ENCODE measurements at places on chromosomes 5 and 9. TPM values are rescaled to one million over a fixed set of nuclear protein-coding genes. Genes with fewer than 3 reads are reported as not detected.

SPATA31D1 gene
- total RNA-seq, result not detected

PCDHA7 gene
- total RNA-seq, result not detected

IFNE gene
- not detected for total RNA-seq

SLC6A19 gene
- not detected for total RNA-seq

EPB41L4B gene
- total RNA-seq, result not detected

HSPB3 gene
- not detected for total RNA-seq

DNA sequence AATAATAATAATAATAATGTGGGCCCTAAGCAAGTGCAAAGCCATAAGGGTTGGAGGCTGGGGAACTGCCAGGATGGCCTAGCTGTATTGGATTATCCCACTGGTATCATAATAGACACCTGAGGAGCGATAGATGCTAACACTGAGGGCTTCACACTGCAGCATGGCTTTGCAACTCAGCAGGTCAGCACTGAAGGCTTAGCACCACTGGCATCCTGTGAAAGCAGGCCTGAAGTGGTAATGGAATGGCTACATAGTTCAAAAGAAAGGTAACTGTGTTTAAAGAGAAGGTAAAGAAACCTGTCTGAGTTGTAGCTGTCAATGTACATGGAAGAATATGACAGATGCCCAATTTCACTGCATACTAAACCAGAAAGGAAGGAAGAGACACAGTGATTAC is 359.0 kb downstream of the OSTF1 start:
- no peak for DNase-seq

DNA sequence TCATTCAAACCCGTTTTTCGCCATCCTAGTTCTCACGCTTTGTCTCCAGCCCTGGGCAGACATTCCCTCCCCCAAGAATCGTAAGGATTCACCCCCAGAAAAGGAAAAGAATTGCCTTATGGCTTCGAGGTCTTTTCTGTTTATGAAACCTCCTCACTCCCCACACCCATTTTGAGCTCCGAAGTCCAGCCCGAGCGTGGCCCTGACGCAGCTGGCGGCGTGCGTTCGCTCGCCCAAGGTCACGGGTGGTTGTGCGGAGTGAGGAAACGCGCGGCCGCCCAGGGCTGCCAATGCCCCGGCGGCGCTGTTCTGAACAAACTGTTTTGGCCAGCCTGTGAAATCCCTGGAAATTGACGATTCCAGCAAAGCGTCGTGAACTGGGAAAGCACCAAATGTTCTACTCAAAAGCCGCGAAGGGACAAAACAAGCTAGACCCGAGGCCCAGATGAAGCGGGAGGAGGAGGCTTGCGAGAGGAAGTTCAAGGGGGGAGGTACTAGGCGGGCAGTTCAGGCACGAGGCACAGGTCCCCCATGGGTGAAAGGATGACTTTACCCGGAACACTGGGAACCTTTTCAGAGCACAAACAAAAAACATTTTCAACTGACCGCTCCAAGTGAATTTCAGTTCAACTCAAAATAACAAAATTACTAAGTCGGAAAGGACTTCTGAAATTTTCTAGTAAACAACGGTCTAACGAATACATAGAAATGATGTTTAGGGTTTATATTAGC is 683 bp upstream of the ZFAND5 start:
- DNase-seq, result peak; percentile 58

DNA sequence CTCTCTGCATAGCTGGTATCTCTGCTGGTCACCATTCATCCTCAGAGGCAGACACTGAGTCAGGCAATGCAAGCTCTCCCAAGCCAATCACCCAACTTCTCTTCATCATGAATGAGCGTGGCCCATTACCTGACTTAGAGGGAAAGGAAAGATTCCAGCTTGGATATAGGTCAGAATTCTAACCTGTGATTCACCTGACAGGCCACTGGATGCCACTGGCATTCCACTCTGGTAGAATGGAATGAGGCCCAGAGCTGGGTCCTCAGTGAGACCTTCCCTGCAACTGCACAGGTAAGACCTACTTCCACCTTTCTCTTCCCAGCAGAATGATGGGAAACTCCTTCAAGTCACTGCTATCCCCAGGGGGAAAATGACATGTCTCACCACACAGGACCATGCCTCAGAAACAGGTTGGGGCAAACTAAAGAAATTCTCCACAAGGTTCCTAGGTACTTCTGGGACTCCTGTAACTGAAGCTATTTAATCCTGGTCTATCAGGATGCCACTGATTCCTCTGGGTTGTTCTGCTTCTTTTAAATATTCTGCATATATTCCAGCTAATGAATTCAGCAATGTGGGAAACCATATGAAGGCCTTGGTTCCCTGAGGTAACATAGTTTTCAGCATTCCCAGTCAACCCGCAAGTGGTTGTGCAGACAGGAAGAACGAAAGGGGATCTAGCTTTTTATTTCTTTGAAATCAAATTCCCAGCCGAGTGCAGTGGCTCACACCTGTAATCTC is 62.0 kb downstream of the SUSD1 start:
- DNase-seq, result peak; percentile 31

DNA sequence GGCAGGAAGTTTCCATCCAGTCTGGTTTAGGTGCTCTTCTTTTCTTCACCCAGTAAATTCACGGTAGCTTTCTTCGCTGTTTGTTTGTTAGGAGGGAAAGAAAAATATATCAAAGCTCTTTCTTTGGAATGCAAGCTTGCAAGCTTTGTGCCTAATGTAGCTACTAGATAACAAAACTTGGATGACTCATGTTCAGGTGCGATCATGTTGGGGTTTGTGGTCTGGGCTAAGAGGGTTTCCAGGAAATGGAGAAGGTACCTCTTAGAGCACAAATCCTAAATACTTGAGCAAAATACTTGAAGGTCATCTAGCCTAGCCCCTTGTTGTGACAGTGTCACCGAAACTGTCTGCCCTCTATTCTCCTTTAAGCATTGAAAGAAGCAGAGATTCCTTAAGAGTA is 17.7 kb downstream of the SRP19 start:
- peak; percentile 77 for DNase-seq

DNA sequence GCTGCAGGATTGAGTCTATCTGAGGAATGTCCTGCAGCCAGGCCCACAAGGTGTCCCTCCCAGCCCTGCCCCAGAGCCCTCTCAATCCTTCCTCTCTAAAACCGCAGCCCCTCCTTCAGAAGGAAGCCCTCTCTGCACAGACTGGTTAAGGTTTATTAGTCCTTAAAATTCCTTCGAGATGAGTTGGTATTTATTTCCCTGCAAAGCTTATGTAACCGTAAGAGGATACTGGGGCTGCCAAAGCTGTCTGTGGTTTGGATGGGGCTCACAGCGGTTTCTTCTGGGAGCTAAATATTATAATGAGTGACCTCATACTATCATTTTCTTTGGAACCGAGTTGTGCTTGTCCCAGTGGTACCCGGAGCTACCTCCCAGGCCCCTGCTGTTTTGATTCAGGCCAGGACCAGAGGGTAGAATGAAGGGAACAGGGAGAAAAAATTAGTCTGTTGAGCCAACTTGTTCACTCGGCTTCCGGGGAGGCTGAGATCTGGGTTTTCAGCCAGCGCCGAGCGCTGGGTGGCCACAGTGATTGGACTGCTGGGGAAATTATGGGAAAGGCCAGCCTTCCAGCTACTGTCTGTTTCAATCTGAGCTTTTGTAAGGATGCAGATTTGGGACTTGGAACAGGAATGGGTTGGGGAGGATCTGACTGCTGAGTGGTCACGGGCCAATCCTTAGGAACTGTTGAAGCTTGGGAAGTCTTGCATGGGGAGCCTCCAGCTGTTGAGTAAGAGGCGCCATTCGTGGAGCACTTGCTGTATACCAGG is 107.5 kb downstream of the NDFIP1 start:
- no peak for DNase-seq

DNA sequence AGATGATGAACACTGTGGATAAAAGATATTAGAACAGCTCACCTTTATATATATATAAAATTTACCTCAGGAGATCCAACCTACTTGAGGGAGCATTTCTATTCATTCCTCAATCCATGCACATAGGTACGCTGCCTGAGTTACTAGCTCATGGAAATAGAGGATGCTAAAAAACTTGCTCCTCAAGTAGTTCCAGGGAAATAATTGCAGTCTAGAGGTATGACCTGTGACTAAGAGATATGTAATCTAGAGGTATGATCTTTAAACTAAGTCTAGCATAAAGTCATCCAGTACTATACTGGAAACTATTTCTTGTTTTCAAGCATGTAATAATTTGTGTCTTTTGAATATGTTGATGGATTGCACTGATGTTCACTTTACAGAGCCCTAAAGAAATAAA is 471.2 kb downstream of the TAF11L14 start:
- no peak for DNase-seq

DNA sequence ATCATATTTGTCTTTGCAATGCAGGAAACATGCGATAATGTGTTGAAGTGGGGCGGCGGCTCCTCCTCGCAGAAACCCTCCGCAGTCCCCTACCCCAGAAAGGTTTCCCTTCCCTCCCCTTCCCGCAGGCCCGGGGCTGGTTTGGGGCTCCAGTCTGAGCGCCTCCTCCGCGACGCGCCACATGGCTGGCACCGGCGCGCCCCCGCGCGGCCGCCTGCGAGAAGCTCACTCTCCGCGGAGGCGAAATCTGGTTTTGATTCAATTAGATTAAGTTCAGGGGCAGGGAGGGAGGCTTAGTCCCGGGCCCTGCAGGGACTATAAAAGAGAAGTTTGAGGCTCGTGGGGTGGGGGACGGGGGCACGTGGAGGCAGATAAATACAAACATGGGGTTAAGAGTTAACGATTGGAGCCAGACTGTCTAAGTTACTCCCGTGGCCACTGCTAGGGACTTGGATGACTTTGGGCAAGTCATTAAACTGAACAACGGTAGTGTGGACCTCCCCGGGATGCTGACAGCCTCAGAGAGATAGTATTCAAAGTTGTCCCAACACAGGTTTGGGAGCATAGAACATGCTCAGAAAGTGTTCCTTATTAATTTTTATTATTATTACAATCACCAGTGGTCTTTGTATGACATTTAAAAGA is 69.4 kb downstream of the MSX2 start:
- peak; percentile 50 for DNase-seq

GRCh38 chr9:126480813-126481212 is 132.9 kb upstream of the LMX1B start:
- no peak for DNase-seq

DNA sequence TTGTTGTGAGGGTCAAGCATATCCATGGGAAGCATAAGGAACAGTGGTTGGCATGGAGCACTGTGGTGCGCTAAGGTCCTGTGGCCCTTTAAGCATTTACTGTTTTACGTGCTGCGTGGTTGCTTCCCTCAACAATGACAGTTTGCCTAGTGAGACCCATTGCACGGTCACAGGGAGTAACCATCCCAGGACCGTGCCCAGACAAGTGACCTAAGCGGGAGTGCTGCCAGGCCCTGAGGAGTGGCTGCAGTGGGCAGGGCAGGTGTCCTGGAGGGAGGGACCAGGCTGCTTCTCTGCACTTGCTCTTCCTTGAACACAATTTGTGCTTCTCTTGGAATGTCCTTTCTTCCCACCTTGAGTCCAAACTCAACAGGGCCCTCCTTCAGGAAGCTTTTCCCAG is 64.6 kb downstream of the RGS3 start:
- DNase-seq, result no peak

GRCh38 chr9:112112519-112112918 is 62.6 kb downstream of the SUSD1 start:
- no peak for DNase-seq

DNA sequence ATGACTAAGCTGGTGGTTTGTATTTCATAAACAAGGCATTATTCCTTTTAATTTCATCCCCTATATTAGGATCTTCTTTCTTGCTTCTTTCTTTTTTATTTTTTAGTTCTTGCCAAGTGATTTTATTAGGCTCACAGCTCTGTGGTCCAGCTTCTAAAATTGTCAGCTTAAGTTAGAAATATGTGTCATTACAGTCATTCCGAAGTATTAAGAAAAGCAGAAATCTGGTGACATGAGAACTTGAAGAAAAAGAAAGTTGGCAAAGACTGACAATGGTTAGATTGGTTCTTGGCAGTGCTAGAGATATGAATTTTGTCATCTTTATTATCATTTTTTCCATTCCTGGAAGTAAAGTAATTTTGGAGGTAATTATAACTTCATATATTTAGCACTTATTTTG is 166.5 kb upstream of the PRR16 start:
- no peak for DNase-seq

DNA sequence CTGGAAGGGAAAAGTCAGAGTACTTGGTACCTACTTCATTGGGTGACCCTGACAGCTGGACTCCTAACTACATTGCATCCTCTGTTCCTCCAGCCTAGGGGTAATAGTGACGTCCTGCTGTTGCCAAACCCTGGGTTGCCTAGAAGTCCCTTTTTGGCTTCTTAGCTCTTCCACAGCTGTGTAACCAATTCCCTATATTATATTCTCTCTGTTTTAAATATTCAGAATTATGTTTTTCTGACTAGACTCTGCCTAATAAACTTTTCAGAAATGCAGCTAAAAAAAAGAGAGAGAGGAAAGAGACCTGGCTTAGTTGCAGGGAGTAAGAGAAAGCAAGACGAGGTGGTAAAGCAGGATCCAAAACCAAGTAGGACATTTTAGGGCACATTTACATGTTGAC is 28.4 kb downstream of the MCTP1 start:
- DNase-seq, result no peak

DNA sequence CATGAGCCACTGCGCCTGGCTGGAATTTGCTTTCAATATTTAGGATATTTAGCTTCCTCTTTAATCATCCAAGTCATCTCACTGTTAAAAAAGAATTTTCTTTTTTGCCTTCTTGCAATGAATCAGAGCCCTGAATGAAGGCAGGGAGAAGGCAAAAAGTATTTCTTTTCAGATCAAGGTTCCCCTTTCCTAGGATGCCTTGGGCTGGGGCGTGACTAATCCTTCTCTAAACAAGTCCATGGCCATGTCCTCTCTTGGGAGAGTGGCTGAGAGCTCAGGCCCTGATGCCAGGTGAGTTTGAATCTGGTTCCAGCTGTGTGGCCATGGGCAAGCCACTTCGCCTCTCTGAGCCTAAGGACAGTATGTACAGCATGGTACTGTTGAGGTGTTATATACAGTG is 84.8 kb upstream of the NEURL1B start:
- DNase-seq, result no peak

Measured in activated CD4-positive, alpha-beta T cell treated with anti-CD3 and anti-CD28 coated beads, Interleukin-2, amount 10 ng/mL, durations not matched to agents 7 days and 5 days (primary cell).